NCI-H146 (cell line): ENCODE measurements at places on chromosomes 12 and 14.
A peak's percentile ranks its signal among the peaks of the same experiment; 100 is the strongest.

DNA sequence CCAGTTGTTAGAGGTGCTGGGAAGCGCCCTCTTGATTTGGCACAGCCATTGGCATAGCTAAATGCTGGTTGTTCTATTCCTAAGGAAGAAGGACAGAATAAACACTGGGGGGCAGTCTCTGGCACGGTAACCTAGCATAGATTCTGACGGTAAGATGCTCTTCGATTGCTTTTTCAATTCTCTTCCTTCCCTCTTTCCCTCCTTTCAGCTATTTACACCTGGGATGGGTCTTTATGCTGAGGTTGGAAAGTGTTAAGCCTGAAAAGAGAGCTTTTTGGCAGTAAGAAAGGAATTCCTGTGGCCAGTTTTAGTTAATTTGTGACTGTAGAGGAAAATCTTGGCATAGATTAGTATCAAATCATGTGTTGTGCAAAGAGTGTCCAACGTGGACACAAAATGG, 162.8 kb downstream of the SNAPC1 start:
- peak; percentile 40 for DNase-seq

DNA sequence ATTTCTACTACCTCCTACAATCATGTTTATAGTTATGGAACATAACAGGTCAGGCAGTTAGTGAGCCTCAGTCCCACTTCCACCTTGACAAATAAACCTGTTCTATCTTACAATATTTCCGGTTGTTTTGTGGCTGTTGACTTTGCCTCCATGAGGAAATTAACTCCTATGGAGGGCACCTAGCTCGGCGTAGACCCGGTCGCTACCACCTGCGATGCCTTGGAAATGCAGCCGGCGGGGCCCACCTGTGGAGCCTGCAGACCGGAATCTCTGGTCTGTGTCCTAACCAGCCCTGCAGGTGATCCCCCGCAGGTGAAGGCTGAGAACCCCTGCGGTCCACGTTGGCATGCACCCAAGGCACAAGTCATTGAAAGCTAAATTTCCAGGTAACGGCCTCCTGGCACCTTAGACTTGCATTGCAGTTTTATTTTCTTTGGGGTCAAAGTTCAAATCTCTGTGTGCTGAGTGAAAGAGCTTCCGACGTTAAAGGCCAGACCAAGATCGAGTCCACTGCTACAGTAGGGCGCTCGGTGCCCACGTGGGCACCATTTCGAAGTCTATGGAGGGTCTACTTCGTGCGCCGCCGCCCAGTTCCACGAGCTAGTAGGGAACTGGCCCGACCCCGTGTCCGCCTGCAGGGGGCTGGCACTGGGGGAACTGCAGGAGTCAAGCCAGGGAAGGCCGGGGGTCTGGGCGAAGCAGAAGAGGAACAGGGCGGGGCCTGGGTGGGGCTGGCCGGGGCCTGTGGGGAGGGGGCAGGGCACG, 782 bp upstream of the PIWIL1 start:
- DNase-seq = peak; percentile 94

GRCh38 chr12:2826721-2827515, 7.9 kb downstream of the NRIP2 start:
- DNase-seq = peak; percentile 93

DNA sequence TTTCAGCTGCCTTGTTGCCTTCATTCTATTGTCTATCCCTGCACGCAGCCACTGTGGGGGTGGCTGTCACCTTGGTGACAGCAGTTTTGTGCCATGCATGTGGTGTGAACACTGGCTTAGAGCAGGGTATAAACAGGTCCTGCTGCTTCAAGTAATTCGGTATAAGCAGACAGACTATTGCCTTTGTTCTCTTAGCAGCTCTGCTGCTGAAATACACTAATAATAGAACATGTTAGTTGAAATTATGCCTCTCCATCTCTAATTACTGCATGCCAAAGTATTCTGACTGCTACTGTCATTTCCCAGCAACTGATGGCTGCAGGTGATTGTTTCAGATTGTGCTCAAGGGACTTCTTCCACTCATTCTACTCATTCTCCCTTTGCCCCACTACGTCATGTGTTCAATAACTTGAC, 34.6 kb downstream of the PTPRO start:
- DNase-seq = peak; percentile 99

DNA sequence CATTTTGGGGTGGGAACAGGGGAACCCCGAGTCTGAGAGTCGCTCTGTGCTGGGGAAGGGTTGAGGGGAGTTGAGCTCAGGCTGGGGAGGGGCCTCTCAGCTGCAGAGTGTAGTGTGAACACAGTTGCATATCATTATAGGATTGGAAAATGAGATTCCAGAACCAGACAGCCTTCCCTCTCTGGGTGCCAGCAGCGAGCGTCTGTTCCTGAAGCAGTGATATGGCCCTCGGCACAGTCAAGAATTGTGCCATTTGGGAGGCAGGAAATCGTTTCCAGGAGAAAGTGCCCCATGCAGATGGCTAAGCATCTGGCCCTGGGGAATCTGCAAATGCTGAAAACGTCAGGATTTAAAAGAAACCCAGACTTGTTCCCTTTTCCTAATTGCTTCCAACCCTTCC, 70.4 kb upstream of the SFSWAP start:
- no peak for DNase-seq

- DNase-seq = no peak
Measured at GRCh38 chr12:31705621-31706020, 23.2 kb downstream of the AMN1 start.

- DNase-seq = no peak
Measured at GRCh38 chr14:100225169-100225568, 13.8 kb upstream of the YY1 start.

- no peak for DNase-seq
Measured at GRCh38 chr12:70418101-70418500, 52.0 kb downstream of the KCNMB4 start.
